ENCODE measurements at places on chromosomes 16 and 17.
A peak's percentile ranks its signal among the peaks of the same experiment; 100 is the strongest.

DNA sequence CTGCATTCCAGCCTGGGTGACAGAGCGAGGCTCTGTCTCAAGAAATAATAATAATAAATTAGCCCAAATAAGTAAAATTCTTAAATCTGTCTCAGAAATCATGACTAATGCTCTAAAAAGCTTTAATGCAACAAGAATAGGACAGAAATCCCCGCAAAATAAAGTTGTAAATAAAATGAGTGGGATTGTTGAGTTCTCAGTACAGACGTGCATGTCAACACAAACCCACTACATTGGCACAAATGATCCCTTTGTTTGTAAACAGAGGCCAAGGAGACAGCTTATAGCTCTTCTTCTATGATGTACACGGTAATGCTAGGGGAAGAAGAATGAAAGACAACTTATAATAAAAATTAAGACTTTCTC is 6.0 kb downstream of the STAT5B start:
- DNase-seq = no peak

GRCh38 chr16:89695875-89696669 is 5.4 kb downstream of the SPATA2L start:
- no peak for DNase-seq

DNA sequence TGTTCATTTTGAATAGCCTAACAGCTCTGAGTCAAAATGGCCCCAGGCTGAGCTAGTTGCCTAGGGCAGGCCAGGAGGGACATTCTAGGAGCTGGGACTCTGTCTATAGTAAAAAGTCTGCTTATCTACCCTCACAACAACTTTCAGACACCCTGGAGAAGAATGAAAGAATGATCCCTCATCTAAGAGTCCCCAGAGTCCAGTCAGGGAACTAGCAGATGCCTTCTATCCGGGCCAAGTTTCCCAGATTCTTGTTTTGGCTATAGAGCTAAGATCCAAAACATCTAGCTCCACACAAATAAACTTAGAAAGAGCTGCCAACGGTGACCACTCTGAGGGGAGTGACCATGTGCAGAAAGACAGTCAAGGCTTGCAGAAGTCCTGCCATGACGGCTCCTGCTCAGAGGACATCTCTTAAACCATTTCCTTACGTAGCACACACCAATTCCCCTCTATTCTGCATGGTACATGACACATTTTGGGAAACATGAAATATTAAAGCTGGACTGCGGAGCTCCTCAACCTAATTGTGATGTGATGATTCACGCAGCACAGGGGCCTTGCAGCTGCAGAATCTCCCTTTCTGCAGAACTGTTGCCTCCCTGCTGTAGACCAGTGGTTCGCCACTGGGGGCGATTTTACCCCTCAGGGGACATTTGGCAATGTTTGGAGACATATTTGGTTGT is 24.2 kb downstream of the FAM20A start:
- DNase-seq = no peak

- no peak for DNase-seq
Measured at GRCh38 chr16:12758670-12759558, 44.8 kb downstream of the CPPED1 start.

DNA sequence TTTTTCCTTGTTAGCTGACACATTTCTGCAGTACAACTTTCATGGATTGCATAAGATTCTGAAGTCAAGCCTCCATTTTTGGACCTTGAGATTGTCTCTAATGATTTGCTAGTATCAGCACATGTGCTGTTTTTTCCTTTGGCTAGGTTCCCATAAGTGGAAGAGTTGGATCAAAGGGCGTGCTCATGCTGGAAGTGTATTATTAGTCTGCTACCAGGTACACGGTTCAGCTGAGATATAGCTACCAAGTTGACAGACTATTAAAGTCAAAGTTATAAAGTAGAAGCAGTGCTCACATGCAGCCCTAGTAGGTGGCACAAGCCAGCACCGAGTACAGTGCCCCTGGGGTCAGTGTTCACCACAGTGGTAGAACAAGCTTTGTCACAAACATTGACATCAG is 3.2 kb downstream of the FAHD1 start:
- peak; percentile 62 for DNase-seq

DNA sequence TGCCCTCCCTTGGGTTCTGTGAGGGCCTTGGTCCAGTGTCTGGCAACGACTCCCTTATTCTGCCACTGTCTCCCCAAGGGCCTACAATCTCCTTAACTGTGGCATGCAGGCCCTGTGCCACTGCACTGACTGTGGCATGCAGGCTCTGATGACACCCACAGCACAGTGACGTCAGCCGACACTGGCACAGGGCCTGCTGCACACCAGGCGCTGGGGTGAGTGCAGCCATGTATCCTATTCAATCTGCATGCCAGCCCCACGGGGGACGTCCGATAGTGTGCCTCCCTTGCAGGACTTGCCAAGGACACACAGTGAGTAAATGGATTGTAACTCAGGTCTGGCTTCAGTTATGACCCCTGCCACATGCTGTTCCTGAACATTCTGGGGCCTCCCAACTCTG is 39.8 kb upstream of the RASD1 start:
- peak; percentile 6 for DNase-seq

- no peak for DNase-seq
Measured at GRCh38 chr16:26155221-26155620, 463.5 kb downstream of the HS3ST4 start.

DNA sequence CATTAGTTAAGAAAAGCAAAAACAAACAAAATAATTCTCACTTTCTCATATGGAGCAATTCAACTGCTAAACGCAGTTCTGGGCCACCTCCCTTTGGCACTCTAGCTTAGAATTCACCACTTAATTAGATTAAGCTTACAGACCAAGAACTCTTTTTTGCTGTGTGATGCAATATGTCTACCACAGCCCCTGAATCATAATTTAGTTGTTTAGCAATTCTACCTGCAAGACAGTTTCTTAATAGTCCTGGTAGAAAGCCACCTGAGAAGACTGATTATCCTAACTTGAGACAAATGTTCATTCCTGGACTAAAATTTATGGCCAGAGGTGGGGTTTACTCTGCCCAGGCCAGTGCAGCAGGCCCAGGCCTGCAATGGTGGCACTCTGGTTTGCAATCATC is 205.9 kb downstream of the HS3ST3A1 start:
- peak; percentile 69 for DNase-seq

GRCh38 chr17:55612691-55613141 is 101.5 kb upstream of the SMIM36 start:
- no peak for DNase-seq

DNA sequence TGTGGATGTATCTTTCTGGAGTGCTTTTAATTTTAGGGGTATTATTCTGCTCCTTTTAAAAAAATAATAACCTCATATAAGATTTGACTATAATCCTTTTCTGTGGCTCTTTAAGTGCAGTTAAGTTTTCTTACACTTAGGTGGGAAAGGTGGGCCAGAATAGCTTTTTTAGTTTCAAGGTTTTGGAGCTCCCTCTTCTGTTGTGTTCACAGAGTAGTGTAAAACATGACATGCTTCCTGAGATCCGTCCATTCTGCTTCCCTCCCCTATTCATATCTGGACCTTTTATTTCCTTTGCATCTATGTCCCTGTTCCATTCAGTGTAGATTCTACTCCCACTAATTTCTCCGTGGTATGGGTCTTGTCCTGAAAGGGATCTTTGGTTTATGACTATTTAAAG is 12.8 kb downstream of the LRRC36 start:
- peak; percentile 43 for DNase-seq

GRCh38 chr16:56245197-56245596 is 53.9 kb downstream of the GNAO1 start:
- DNase-seq = peak; percentile 75

- DNase-seq = no peak
Measured at GRCh38 chr16:85027958-85028684, 526 bp downstream of the KIAA0513 start.

DNA sequence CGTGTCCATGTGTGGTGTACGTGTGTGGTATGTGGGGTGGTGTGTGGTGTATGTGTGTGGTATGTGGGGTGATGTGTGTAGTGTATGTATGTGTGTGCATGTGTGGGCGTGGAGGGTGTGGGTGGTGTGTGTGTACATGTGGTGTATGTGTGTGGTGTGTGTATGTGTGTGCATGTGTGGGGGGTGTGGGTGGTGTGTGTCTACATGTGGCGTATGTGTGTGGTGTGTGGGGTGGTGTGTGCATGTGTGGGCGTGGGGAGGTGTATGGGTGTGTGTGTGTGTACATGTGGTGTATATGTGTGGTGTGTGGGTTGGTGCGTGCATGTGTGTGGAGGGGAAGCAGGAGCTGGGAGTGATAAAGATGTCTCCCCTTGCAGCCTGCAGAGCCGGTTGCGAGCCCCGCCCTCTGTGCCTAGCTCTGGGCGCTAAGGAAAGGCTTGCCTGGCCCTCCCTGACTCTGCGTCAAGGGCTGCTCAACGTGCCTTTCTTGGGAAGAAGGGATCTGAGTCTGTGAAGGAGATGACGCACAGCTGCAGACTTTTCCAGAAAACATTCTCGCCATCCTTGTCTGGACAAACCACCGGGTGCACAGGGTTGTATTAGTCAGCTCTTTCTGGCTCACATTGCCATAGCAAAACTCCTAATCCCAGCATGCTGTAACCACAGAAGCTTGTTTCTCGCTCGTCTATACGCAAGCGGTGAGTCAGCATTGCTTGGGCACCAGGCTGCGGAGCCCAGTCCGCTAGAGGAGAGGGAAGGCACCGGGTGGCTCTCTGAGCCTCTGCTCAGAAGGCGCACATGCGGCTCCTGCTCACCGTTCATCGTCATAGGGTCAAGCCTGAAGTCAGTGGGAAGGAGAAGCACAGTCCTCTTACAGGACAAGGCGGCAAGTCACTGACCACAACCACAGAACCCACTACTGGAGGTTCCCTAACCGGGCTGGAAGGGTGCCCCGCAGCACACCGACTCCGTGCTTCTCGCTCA is 2.0 kb upstream of the CD300H start:
- DNase-seq = peak; percentile 95

DNA sequence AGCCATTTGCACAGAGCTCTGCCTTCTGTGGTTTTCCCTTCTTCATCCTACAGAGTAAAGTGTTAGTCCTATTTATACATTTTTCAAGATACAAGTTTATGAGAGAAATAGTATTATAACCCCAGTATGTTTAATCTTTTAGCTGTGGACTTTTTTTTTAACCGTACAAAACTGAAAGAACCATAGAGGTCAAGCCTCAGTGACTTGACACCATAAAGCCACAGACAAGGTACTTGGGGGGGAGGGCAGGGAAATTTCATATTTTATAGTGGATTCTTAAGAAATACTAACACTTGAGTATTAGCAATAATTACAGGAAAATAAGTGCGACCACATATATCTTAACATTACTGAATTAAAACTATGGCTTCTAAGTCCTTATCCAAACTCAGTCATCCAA is 17.0 kb upstream of the RAB11FIP4 start:
- DNase-seq = no peak

GRCh38 chr17:47735536-47736011 is 2.5 kb downstream of the TBX21 start:
- no peak for DNase-seq

- no peak for DNase-seq
Measured at GRCh38 chr17:5553479-5553878, 30.8 kb downstream of the NLRP1 start.

- no peak for DNase-seq
Measured at GRCh38 chr16:17467923-17468540, 2.7 kb downstream of the XYLT1 start.

- DNase-seq = peak; percentile 22
Measured at GRCh38 chr17:77036841-77037381, 103.9 kb upstream of the SEC14L1 start.

- DNase-seq = no peak
Measured at GRCh38 chr16:23920446-23920845, 84.7 kb downstream of the PRKCB start.

- no peak for DNase-seq
Measured at GRCh38 chr17:9230346-9230745, 209.0 kb downstream of the NTN1 start.

DNA sequence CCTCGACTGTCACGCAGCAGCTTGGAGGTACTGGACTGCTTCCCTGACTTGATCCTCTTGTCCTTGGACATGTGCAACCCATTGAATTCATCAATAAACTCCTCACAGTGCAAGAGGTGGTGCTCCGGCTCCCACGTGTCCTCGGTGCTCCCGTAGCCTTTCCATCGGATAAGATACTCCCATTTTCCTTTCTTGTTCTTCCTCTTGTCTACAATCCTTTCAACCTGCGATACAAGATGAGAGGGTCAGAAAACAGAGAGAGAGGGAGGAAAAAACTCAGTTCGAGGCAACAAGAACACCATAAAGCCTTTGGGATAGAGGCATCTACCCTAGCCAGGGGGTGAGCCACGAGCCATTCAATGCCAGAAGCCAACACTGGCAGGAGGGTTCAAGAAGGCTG is 119.5 kb downstream of the CDYL2 start:
- no peak for DNase-seq

DNA sequence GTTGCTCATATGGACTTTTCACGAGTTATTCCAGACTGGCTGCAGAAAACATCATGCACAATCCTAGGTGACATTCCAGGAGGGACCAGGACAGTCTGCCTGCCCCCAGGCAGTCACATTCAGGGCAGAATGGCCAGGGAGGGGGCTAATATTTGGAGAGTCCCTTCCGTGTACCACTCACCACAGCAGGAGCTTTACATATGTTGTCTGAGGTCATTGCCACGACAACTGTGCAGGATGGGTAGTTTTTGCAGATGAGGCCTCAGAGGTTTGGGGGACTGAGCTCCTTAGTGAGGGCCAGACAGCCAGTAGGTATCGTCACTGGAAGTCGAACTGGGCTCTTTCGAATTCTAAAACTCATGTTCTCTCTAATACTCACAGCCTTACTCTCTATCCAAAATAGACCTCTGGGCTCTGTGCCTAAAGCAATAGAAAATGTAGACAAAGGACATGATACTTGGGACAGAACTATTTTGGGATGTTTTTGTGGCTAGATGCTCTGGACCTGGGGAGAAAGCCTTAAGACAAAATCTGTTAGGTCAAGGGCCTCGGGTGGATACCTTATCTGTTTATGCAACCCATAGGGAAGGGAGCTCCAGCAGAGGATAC is 338.5 kb downstream of the MAF start:
- no peak for DNase-seq

- DNase-seq = no peak
Measured at GRCh38 chr17:2947588-2947950, 115.8 kb downstream of the OR1D5 start.

- no peak for DNase-seq
Measured at GRCh38 chr17:44940768-44941167, 6.8 kb downstream of the KIF18B start.

DNA sequence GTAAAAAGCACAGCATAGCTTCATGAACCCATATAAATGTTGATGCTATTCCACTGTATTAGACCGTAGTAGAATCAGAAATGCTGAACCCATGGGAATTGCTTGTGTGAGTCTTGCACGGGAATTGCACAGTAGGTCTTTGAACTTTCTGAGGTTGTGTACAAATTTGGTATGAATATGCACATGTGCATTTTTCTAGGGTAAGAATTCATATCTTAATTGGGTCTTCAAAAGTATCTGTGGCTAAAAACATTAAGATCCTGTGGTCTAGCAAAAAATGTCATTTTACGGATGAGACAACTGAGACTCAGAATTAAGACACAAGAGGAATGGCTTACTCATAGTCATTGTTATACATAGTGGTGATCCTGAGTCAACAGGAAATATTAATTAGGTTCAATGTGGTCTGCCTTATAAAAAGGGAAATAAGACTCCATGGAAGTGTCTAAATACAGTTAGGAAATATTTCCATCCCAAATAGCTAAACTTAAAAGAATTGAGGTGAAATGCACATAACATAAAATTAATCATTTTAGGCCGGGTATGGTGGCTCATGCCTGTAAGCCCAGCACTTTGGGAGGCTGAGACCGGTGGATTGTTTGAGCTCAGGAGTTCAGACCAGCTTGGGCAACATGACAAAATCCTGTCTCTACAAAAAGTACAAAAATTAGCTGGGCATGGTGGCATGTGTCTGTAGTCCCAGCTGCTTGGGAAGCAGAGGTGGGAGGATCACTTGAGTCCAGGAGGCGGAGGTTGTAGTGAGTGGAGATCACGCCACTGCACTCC is 22.8 kb downstream of the TAOK1 start:
- peak; percentile 73 for DNase-seq

All from renal cortical epithelial cell (primary cell).